ENCODE measurements at places on chromosomes 16 and 17.

GRCh38 chr16:69311533-69312387 is 610 bp downstream of the VPS4A start:
- peak; percentile 56 for DNase-seq

GRCh38 chr17:76426853-76427252 is 26.1 kb downstream of the UBE2O start:
- DNase-seq, result no peak

DNA sequence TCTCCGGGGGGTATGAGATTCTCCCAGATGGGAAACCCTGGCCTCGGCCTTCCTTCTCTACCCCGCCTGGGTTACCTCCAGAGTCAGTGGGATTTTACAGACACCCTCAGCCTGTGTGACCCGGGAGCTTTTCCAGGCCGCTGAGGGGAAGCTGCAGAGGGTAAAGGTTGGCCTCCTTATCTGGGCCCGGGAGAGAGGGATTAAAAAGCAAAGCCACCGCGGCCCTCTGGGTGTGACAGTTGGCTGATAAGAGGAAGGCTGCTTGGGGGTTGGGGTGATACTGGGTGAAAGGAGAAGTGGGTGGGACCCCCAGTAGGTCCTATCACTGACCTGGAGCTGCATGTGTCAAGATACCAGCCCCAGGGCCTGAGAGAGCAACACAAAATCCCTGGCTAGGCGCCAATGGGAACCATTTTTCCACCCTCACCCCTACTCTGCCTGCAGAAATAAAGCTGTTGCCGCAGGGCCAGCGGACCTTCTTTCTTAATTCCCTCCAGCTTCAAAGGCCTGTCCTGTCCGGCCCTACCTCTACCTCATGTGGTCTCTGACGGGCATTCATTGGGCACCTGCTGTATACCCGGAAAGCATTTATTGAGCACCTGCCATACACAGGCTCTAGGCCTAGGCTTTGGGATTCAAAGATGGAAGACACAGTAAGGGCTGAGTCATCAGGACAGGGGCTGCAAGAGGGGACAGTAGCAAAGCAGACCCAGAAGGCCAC is 77.6 kb upstream of the GSE1 start:
- DNase-seq, result no peak

DNA sequence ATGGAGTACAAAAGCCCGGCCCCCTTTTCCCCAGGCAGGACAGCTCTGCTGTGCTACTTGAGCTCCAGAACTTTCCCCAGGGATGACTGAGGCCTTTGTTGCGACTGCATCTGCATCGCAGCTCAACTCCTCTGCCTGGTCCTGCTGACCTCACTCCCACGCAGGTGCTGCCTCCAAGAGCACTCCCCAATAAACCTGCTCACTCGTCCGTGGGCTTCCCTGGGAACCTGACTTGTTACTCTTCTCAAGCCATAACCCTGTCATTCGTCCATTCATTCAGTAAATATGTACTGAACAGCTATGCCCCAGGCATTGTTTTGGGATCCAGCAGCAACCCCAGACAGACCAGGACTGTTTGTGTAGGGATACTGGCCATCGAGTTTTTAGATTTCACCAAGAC is 11.6 kb upstream of the RMI2 start:
- no peak for DNase-seq

GRCh38 chr17:43907425-43907981 is at the start of gene MPP2:
Gene MPP2, minus strand, starts transcription at chr17:43907536. Its CDS starts 3,076 bp downstream, at chr17:43904460.
- peak; percentile 88 for DNase-seq

GRCh38 chr17:54307351-54307750 is 484.6 kb downstream of the KIF2B start:
- DNase-seq, result no peak

DNA sequence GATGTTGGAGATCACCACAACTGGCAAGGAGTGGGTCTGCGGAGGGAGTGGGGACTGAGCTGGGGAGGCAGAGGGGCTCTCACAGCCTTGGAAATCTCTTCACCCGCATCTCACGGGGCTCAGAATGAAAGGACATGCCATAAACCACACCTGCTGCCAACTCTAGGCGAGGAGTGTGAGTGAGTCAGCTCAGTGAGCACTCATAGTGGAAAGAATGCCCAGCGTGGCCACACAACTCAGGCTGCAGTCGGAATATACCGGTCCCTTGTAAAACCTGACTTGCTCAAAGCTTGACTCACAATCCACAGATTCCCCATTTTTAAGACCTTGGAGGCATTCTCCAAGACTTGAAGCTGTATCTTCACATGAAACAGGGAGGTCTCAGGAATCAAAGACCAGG is 36.7 kb downstream of the STAT5A start:
- no peak for DNase-seq

DNA sequence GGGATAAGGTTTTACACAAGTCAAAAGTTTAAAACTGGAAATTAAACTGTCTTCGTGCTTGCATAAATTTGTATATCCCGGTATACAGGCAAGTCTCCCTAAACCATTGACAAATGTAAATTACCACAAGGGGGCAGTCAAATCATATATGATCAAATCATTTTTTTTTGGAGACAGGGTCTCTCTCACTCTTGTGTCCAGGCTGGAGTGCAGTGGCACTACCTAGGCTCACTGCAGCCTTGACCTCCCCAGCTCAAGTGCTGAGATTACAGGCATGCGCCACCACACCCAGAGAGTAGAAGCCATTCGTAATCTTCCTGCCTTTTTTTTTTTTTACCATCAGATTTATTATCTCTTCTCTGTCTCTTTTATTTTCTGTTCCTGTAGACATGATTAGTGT is 18.5 kb downstream of the TOP2A start:
- peak; percentile 64 for DNase-seq

- DNase-seq, result no peak
These were observed 2.5 kb downstream of the BHLHA9 start for GRCh38 chr17:1272701-1273100.

- DNase-seq, result no peak
These were observed 47.9 kb downstream of the WDR59 start for GRCh38 chr16:74936902-74937560.

DNA sequence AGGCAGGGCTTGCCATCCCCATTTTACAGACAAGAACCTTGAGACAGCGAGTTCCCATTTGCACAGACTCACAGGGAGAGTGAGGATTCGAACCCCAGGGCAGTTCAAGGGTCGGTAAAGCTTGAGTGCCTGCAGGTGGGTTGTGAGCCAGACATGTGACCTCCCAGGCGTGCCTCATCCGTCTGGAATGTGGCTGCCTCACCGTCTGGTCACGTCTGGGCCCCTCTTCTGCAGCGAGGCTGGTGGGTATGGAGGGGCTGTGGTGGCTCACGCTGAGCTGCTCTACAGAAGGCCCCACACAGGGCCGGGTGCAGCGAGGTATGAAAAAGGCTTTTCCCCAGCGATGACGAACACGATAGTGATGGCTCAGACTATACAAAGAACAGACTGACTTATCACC is 35.8 kb upstream of the LHX1 start:
- DNase-seq, result no peak

DNA sequence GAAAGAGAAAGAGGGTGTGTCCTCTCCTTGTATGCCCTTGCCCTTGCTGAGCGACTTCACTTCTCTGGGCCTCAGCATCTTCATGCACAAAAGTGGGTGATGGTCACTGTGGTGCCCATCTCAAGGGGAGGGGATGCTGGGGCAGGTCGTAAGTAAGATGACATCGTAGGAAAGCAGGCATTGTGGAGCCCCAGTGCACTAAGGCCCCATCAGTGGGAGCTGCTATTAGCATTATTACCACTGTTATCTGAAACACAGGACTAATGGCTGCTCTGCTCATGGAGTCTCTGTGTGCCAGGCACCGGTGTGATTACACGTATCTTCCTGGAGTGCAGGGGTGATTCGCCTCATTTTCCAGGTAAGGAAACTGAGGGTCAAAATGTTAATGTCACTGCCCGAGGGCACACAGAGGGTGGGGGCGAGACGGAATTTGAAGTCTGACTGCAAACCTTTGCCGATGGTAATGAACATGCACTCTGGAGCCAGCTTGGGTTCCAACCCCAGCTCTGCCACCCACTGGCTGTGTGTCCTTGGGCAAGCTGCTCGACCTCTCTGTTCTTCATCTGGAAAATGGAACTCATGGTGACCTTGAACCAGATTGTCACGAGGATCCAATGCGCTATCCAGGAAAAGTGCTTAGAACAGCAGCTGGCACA is 63.2 kb upstream of the GSE1 start:
- DNase-seq, result no peak

Measured in SK-N-DZ (cell line).